Kidney tubule cell (primary cell): ENCODE measurements at places on chromosomes 2 and 18.

- DNase-seq, result peak; percentile 48
Measured at GRCh38 chr18:56702946-56703345, 51.8 kb downstream of the WDR7 start.

- DNase-seq, result peak; percentile 89
Measured at GRCh38 chr2:191688934-191689695, 11.2 kb downstream of the NABP1 start.

GRCh38 chr18:39805218-39805617, 2149.8 kb upstream of the PIK3C3 start:
- DNase-seq, result no peak

DNA sequence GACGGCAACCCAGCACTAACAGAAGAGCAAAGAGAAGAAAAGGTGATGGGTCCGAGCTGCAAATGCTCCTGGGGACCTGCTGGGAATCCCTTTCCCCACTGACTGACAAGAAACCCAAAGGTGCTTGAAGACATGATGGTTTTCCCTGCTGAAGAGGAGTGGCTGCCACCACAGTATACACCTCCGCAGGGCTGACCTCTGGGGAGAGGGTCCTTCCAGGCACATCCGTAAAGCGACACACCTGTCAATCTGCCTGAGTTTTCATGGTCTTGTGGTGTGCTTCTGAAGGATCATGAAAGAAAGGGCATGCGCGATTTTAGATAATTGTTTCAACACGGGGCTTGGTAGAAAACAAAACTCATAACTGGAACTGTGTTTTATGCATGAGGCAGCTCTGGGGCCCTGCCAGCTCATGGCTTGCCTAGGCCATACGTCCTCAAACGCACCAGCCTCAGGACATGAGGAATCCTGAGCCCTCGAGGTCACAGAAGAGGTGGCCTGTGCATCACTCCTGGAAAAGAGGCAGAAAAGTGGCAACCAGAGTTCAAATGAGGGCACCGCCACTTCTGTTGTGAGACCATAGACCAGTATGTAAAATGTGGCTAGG, 51.8 kb downstream of the SERTAD2 start:
- no peak for DNase-seq

DNA sequence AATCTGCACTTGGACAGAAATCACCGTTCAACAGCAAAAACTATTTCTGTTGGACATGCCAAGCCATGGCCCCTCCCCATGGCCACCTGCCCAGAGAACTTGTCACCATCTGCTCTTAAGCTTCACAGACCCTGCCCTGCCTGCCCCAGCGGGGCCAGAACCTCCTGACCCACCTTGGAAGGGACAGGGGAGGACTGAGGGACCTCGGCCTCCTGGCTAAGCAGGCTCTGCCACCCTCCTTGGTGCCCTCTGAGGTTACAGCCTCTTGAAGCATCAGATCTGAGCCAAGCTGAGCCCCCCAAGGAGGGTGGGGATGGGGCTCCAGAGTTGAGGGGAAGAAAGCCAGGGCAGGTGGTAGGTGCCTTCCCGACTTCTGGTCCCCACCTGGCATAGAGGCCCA, 6.5 kb downstream of the TEX261 start:
- no peak for DNase-seq

GRCh38 chr2:134276381-134277172, 22.7 kb downstream of the MGAT5 start:
- DNase-seq, result peak; percentile 51

DNA sequence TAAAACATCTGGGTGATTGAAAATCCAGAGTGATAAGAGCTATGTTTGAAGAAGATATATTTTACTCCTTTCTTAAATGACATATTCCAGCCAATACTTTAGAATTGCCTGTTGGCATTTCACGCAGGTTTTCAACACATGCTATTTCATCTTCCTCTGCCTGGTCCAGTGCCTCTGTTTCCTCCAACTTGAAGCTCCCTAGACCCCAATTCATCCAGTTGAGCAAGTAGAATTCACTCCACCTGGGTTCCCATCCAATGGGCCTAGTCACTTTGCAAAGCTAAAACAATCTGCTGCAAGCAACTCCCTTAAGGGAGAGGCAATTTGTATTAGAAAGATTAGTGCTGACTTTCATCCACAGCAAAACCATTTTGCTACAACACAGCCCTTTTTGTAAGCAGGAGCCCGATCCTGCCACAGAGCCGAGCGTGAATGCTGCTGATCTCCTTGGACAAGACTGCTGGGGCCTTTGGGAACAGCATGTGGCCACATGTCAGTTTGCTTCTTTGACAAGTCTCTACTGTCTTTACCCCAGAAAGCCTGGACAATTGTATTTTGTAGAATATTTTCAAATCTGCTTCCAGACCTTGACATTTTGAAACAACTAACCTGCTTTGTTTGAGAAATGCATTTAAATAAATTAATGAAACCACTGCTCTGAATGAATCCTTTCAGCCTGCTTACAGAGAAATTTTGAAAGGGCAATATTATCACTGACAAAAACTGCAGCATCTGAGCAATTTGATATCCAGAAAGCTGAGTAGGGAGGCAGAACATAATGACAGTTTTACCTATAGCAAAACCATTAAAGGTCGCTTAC, 259.1 kb downstream of the TDRD15 start:
- DNase-seq, result no peak

- DNase-seq, result no peak
Measured at GRCh38 chr2:104023306-104023705, 830.6 kb upstream of the POU3F3 start.

- peak; percentile 42 for DNase-seq
Measured at GRCh38 chr2:75560022-75560767, 544 bp downstream of the EVA1A start.
